ENCODE measurements at places on chromosomes 11 and 22.

- no peak for DNase-seq
Observed at GRCh38 chr11:113467545-113467944, 7.7 kb downstream of the DRD2 start.

DNA sequence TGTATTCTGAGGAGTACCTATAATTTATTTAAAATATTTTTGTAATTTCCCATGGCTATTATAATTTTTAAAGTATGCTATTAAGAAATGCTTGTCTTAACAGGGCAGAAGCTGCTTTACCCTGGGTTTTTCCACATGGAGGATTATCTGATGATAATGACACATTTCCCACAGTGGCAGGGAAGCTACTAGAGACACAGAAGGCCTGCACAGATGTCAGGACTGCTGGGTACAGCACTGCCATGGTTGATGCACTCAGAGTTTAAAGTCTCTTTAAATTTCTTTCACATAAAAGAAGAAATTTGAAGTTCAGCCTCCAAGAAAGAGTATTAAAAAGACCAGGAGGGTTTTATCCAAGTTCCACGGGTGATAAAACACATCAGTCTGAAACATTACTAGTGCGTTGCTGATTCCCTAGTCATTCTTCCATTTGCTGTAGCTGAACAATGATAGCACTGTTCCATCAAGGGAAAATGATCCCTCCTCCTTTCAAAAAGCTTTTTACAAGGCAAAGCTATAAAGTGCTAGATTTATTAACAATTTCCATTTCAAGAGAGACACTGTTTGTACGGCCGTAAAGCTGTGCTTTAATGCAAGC is 363.0 kb downstream of the CNTN5 start:
- no peak for DNase-seq

GRCh38 chr11:17077240-17077519 is 287 bp downstream of the RPS13 start:
- peak; percentile 17 for DNase-seq

GRCh38 chr11:90512846-90513245 is 290.0 kb upstream of the CHORDC1 start:
- no peak for DNase-seq

All from stimulated activated CD8-positive, alpha-beta memory T cell treated with anti-CD3 and anti-CD28 coated beads, Interleukin-4, amount 100 ng/mL, for 1 hour (primary cell).